ENCODE measurements at places on chromosomes 6 and 20.

DNA sequence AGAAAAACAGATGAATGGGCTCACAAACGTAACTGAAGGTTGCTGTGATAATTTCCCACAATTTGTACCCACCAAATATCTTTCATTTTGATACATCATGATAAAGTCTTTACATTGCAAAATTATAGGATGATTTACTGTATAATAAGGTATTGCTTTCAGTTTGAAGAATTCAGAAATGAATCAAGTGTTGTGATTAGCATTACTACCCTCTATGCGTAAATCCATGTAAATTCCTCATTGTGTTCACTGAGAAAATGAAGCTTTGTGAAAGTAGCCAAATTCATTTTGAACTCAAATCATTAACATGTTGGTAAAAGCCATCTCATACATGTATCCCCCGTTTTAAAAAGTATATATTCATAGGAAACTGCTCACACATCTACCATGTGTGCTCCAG, 379.4 kb downstream of the ESR1 start:
- no peak for DNase-seq

- peak; percentile 56 for DNase-seq
These were observed 18.1 kb downstream of the OR2B2 start for GRCh38 chr6:27893836-27894807.

DNA sequence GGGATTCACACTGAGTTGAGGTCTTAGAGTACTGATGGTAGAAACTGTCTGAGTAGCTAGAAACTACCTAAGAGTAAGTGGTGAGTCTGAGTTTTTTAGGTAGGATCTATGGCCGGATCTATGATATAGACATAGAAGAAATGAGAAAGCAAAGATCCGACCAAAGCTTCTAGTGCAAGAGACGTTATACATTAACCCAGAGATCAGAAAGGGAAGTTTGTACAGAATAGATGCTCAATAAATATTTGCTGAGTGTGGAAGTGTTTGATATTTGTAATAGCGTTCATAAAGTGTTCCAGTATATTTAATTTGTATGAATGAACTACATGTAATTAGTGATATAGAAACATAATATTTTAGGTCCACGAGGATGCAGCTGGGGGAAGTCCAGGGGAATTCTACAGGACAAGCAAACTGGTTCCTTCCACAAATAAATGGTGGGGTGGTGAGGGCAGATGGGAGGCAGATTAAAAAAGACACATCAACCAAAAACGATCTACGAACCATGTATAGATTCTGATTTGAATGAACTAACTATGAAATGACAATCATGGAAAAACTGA, 31.9 kb upstream of the JARID2 start:
- no peak for DNase-seq

DNA sequence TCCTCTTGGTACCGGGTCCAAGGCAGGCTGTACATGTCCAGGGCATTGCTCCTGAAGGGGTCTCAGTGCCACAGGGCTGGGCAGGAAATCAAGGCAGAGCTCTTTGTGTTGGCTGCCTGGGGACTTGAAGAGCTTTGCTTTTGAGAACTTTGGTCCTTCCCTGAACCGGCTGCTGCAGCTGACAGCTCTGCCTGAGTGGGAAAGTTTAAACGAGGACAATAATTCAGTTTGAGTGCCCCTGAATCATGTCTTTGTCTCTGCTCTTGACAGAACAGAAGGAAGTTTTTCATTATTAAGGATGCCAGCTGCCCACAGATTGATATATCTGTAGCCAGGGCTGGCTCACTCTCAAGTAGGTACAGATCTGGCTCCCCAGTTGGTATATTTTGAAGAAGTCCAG, 56.1 kb downstream of the ANKRD6 start:
- DNase-seq: no peak

DNA sequence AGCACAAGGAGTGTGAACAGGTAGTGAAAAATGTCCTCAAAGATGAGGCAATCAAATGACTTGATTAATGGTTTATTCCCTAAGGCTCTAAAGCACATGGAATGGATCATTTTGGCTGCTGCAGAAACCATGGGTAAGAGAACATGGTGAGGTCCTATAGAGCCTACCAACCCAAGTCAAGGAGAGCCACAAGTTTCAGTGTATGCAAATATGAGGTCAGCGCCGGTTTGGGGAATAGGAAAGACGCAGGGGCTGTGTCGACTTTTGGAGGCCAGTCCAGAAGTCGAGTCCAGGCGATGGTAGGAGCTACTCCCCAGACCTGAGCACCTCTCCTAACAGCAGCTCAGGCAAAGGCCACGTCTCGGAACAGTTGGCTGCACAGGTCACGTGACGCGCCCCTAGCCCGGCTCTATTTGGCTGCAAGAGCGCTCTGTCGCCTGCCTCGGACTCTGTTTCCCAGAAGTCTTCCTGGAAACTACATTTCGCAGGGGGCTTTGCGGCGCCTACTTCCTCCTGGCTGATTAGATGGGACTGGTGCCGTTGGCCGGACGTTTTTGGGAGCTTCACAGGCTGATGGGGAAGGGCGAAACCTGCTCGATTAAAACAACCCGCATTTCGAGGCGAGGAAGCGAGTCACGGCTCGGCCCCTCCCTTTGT, 74.4 kb upstream of the CHD6 start:
- peak; percentile 74 for DNase-seq

DNA sequence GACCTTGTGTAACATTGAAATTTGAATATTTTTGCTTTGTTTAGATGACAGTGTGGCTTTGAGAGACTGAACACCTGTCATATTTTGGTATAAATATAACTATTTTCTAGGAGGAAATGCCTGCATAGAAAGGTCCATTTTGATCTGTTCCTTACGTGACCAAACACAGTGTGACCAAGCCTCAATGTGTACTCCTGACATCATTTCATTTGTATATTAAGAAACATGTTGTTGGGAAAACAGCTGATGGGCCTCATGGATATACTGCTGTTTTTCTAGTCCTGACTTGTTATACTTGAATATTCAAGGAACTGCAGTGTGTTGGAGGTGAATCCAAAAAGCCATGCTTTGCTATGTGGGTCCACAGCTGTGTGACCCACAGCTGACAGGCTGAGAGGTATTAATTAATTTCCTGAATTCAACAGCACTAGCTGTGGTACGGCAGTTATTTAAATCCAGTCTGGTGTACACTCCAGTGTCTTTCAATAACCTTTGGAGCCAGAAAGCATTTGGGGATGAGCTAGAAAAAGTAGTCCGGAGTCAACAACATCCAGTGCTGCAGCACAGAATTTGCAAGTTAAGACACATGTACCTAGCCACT, 18.9 kb downstream of the NCOA7 start:
- no peak for DNase-seq

GRCh38 chr20:22100686-22101085, 395.2 kb downstream of the PAX1 start:
- DNase-seq: no peak

- no peak for DNase-seq
These were observed 122.4 kb upstream of the VGLL2 start for GRCh38 chr6:117142995-117143394.

DNA sequence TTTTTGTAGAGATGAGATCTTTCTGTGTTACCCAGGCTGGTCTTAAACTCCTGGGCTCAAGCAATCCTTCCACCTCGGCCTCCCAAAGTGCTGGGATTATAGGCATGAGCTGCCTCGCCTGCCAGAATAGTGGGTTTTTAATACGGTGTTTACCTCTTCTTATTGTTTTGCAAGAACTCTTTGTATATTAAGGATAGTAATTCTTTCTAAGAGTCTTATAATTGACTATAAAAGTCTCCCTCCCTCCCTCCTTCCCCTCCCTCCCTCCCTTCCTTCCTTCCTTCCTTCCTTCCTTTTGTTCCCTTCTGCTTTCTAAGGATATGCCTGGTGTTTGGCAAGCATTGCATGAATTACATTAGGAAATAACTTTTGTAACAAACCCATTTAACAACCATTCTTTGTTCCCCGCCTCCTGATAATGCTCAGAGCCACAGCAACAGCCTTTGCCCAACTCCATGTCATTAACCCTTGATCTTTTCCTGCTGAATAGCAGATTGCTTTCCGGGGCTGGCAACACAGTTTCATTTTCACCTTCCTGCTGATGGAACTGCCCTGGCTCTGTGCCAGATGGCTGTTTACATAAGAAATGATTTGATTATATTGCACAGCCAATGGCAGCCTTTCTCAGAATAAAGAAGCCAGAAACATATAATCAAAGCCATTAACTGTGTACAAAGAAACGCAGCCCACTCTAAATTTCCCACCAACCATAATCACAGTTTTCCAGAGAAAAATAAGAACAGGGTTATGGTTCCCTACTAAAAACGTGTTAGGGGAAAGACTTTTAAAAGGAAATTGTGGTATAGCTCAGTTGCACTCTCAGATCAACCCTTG, 143.7 kb upstream of the PTPN1 start:
- peak; percentile 40 for DNase-seq

DNA sequence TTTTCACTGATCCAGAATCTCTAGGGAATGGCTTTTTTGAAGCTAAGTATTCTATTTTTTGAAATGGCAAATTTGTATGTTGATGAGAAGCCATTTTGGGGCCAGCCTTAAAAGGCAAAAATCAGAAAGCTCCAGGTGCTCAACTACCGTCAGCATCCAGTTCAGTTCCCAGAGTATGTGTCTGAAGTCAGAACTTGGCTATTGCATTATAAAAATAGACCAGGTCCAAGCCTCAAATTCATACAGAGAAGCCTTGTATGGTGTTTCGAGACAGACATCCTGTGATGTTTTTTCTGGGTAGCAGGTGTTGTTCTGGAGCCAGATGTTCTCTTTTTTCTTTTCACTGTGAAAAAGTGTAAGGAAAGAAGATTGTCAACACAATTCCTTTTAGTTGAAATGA, 68.2 kb downstream of the CCN2 start:
- DNase-seq: no peak

GRCh38 chr20:57611586-57612311, 8.5 kb downstream of the ZBP1 start:
- no peak for DNase-seq

- DNase-seq: no peak
These were observed 149.5 kb downstream of the LRFN2 start for GRCh38 chr6:40437631-40438030.

- no peak for DNase-seq
These were observed 2.6 kb downstream of the TDRD6 start for GRCh38 chr6:46690141-46690755.

DNA sequence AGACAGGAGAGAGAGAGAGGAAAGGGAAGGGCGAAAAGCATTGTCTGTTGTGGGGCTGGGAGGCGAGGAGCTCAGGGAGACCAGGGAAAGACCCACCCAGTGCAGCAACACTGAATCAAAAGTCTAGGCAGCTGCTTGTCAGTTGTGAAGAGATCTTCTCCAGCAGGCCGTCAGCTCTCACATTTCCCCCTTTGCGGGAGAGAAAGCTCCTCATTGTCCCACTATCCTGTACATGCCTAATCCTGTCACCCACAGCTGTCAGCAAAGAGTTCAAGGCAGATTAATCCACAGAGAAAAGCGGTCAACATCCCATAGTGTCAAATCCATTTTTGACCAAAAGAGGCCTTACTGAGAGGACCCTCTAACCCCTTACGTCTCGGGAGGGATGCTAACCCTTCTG, 27.3 kb downstream of the RNF182 start:
- DNase-seq: no peak

DNA sequence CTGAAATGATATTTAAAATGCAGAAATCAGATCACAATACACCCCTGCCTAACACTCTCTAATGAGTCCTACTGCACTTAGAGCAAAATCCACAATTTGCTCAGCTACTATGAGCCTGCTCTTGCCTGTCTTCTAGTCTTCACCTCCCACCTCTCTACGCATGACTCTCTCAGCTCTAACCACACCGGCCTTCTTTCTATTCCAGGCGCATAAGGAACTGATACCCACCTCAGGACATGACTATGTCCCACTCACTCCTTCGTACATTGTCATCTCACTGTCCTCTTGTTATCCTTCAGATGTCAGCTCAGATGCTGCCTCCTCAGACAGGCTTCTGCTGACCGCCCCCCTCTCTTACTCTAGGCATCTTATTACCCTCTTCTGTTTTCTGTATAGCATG, 201.0 kb upstream of the FLRT3 start:
- DNase-seq: no peak

GRCh38 chr6:112286010-112286409, 31.6 kb upstream of the LAMA4 start:
- DNase-seq: no peak

DNA sequence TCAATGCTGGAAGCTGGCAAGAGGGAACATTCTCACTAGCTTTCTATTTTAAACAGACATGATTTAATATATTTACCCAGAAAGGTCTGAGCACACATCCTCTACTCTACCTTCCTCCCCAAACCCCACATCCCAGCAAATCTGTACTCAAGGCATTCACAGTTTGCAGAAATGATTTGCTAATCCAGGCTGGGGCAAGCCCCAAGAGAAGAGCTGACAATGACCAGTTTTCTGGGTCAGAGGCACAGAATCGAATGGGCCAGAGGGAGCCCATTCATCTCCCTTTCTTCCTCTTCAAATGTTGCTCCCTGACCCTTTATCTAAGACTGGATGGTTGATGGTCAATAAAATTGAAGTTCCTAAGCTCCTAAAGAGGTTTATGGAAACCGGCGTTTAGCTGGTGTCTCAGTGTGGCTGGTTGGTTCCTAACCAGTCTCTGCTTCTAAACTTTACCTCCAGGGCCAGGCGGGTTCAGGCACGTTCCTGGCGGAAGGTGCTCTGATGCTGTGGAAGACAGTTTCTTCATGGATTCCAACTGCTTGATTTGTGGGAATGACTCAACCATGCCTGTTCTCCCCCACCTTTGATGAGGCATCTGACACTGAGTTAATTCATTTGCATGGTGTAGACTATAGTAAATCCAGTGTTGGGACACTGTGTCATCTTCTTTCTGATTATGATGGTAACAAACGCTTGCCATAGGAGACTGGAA, 96.4 kb upstream of the IYD start:
- DNase-seq: no peak

DNA sequence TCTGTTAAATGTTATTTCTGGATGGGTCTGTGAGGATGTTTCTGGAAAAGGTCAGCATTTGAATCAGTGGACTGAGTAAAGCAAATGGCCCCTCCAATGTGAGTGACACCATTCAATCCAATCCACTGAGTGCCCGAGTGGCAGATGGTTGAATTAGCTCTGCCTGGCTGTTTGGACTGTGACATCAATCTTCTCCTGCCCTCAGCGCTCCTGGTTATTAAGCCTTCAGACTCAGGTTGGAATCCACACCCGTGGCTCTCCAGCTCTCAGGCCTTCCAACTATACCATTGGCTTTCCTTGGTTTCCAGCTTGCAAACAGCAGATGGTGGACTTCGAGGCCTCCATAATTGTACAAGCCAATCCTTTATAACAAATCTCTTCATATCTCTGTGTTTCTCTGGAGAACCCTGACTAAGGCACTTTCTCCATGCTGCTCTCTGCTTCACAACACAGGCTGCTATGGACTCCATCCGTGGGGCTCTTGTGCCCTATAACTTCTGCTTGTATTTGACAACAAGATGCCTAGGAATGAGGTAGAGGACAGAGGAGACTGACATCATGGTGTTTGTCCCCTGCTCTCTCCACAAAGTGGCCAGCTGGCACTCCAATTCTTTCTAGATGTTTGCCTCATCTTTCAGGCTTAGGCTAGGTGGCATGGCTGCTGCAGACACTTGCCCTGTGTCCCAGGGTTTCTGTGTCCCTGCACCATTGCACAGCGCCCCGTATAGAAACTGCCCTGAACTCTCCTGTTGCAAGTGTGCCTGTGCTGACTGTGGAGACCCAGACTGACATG, 4.8 kb upstream of the CSTL1 start:
- no peak for DNase-seq

Measured in HEK293T (cell line).